ENCODE measurements at places on chromosomes 2 and 18. TPM values are rescaled to one million over a fixed set of nuclear protein-coding genes. Genes with fewer than 3 reads are reported as not detected.

DNA sequence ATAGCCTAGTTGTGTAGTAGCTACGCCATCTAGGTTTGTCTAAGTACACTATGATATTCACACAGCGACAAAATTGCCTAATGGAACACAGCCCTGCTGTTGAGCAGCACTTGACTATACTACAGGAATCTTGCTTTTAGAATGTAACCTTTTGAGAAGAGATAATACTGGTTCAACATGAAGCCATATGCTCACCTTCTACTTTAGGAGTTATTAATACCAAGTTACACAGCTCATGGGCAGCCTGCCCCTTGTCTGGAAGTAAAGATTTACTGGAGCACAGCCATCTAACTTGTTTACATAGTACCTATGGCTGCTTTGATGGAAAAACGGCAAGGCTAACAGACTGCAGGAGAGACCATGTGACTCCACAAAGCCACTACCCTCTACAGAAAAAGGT is 174.8 kb downstream of the DYM start:
- no peak for DNase-seq

DNA sequence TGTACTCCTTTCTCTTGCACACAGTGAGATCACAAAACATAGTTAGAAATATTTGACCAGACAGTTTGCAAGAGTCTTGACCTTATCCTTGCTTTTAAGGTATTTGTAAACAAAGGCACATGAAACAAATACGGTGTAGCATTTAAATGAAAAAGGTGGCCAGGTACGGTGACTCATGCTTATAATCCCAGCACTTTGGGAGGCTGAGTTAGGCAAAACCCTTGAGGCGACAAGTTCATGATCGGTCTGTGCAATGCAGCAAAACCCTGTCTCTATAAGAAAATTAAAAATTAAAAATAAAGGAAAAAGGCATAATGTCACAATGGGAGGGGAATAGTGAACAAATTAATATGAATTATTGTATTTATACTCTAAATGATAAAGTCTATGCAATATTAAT is 109.5 kb upstream of the PIK3C3 start:
- DNase-seq: no peak

DNA sequence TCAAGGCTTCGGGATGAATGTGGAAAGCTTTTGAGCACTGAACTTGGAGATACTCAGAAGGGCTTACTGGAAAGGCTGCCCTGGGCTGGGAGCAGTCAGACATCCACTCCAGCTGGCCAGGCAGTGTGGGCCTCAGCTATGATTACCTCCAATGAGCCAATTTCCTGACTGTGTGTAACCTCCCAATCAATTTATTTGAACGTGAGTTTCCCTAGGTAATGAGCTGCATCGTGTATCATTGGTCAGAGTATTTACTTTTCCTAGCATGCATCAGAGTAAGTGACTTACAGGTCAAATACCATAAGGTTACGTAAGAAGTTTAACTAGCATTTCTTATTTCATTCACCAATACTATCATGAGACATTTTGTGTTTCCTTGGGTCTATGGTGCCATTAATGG is 11.0 kb upstream of the CTAGE1 start:
- DNase-seq: no peak

DNA sequence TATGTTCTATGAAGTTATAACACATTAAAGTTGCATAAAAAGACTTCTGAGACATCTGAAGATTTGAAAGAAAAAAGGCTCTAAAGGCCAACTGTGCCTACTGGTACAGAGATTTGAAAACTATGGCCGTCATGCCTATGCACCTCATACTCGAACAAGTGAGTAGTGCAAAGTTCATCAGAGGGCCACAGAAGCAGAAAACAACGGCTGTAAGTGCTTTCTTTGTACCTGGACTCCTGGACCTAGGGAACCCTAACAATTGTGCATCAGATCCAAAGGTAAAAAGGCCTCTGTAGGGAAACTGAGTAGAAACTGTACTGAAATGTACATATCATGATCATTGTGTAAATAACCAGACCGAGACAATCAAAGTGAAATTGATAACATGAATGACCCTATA is 230.4 kb upstream of the CHST9 start:
- DNase-seq: no peak

DNA sequence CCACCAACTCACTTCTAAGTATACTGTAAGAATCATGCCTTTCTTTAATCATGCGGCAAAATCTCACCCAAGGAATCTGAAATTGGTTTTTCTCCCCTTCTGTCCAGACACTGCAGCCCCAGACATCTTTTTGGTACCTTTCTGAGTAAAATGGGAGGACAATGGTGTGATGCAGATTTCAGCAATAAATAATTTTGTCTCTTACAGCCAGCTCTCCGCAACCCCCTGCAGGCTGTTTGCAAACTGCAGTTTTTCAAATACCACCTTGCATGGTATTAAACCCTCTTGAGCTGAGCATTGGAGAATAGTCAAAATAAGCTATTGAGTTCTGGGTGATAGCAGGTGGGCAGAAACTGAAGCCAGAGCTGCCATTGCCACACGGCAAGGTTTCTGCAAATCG is 32.2 kb downstream of the GPR39 start:
- DNase-seq: no peak

DNA sequence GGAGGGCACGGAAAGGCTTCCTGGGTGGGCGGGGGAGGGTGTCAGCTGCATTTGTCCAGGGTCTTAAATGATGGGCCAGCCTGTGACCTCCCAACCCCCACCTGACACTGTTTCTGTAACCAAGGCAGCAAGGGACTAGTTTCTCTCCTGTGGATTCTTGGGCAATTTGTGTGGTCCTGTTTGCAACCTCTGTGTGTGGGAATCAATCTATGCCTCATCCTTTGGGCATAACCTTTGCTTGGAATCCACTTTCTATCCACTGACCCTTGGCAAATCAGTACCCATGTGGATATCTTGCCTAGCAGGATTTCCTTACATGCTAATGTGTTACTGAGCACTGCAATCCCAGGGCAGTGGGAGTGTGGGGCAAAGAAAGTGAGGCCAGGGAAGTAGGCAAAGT is 54.1 kb downstream of the GPR39 start:
- DNase-seq: no peak

- peak; percentile 95 for DNase-seq
Measured at GRCh38 chr2:237673130-237674001, 46.0 kb downstream of the LRRFIP1 start.

DNA sequence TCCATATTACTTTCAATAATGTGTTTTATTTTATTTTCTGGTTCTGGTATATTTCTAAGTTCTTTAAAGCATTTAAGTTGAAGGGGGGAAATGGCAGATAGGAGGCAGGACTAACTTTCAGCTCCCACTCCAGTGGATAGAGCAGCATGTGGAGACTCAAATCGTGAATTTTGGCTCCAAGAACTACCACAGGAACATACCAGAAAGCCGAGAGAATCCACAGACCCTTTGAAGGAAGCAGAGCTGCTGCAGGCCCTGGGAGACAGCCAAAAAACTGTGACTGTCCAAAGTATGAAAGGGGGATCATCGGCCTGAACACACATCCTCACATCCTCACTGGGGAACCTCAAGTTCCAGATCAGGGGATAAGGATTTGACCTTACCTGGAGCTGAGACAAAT is 207.6 kb upstream of the VWC2L start:
- DNase-seq: no peak

- no peak for DNase-seq
Measured at GRCh38 chr2:16614314-16614860, 51.2 kb downstream of the CYRIA start.

- DNase-seq: no peak
Measured at GRCh38 chr2:228767196-228767595, 503.9 kb downstream of the PID1 start.

DNA sequence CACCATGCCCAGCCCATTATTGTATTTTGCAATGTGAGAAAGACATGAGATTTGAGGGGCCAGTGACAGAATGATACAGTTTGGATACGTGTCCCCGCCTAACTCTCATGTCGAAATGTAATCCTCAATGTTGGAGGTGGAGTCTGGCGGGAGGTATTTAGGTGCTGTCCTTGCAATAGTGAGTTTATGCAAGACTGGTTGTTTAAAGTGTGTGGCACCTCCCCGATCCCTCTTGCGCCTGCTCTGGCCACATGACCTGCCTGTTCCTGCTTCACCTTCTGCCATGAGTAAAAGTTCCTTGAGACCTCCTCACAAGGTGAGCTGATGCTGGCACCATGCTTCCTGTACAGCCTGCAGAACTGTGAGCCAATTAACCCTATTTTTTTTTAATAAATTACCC is 16.6 kb downstream of the CNDP1 start:
- DNase-seq: no peak

DNA sequence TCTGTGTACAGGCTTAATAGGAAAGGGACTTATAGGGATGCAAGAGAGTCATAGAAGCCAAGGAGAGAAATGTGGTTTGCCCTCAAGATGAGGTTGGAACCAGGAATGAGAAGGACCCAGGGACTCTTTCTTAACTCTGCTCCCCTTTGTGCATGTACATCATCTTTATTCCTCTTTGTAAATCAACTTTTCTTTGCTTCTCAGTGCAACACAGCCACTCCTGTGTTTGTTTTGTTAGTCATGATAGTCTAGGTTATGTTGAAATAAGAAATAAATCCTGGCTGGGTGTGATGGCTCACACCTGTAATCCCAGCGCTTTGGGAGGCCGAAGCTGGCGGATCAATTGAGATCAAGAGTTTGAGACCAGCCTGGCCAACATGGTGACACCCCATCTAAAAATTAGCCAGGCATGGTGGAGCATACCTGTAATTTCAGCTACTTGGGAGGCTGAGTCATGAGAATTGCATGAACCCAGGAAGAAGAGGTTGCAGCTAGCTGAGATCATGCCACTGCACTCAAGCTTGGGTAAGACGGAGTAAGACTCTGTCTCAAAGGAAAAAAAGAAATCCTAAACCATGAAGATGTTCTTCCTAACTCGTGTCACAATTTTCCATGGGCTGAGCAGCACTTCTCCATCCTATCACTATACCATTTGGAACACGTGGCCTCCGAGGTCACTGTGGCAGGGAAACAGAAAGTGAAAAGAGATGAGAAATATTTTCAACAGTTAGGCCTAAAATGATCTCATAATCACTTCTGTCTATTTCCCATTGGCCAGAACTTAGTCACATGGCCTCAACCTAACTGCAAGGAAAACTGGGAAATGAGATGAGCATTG is 73.0 kb upstream of the TMEM17 start:
- no peak for DNase-seq

GRCh38 chr2:2057125-2057721 is 273.9 kb downstream of the MYT1L start:
- DNase-seq: peak; percentile 16

GRCh38 chr2:12935222-12935621 is 218.5 kb downstream of the TRIB2 start:
- no peak for DNase-seq

- DNase-seq: no peak
Measured at GRCh38 chr2:126796931-126797621, 101.6 kb upstream of the TEX51 start.

- DNase-seq: no peak
Measured at GRCh38 chr18:25279556-25279955, 72.4 kb downstream of the ZNF521 start.

- DNase-seq: no peak
Measured at GRCh38 chr2:240211598-240212424, 71.4 kb upstream of the OTOS start.

GRCh38 chr2:231713730-231714638 is 5.7 kb downstream of the PTMA start:
- DNase-seq: peak; percentile 83

DNA sequence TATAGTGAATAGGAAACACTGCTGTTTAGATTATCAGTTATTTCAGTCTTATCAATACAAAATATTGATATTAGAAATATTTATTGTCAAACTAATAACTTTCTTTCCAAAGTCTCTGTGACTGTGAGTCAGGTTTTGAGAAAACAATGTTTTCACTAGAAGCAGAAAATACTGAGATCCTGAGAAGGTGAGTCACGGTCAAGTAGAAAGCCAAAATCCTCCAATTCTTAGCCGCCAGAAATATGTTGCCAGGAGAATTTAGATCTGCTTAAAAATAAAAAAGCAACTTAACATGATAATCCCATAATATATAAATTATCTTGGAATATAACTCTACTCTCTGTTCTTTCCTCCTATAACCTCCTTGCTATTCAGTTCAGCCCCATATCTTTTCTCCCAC is 181.9 kb upstream of the NRXN1 start:
- no peak for DNase-seq

- no peak for DNase-seq
Measured at GRCh38 chr2:97715951-97716694, 2.7 kb downstream of the ZAP70 start.

DNA sequence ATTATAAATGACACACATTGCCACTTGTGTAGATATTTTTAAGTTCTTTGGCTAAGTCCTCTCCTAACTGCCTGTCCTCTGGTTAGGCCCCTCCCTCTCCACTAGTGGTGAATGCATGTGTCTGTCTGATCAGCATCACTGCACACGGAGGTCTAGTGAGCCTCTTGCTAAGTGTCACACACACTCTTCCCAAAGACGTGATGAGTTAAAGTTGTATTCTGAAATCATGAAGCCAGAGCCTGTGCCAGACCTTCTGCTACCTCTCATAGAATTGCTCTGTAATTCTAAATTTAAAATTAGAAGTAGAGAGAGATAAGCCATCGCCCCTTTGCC is 41.3 kb downstream of the RALB start:
- DNase-seq: no peak

Gene EML6
- polyA plus RNA-seq: 0.56 TPM

Gene KCNG3
- polyA plus RNA-seq: not detected

Gene BMP10
- not detected for polyA plus RNA-seq

Gene GKN1
- polyA plus RNA-seq: not detected

Gene TMEM37
- polyA plus RNA-seq: not detected

Gene NT5C1B
- polyA plus RNA-seq: 0.64 TPM

Gene SPATS2L
- polyA plus RNA-seq: not detected

Gene FZD7
- not detected for polyA plus RNA-seq

Gene CDH19
- polyA plus RNA-seq: not detected

Gene ACTG2
- polyA plus RNA-seq: not detected

Gene NMUR1
- not detected for polyA plus RNA-seq

Gene PARD6G
- not detected for polyA plus RNA-seq
